Stimulated activated CD4-positive, alpha-beta T cell treated with anti-CD3 and anti-CD28 coated beads, TNF-alpha, amount 100 ng/mL, for 48 hours (primary cell): ENCODE measurements at places on chromosomes 16 and 17.

GRCh38 chr16:79612207-79612606, 11.7 kb upstream of the MAF start:
- DNase-seq, result no peak

GRCh38 chr17:46193151-46193625, at the start of gene KANSL1:
TSS of gene KANSL1 (minus strand) at chr17:46193429. CDS start at chr17:46172143, 21,286 bp downstream.
- DNase-seq, result peak; percentile 74

DNA sequence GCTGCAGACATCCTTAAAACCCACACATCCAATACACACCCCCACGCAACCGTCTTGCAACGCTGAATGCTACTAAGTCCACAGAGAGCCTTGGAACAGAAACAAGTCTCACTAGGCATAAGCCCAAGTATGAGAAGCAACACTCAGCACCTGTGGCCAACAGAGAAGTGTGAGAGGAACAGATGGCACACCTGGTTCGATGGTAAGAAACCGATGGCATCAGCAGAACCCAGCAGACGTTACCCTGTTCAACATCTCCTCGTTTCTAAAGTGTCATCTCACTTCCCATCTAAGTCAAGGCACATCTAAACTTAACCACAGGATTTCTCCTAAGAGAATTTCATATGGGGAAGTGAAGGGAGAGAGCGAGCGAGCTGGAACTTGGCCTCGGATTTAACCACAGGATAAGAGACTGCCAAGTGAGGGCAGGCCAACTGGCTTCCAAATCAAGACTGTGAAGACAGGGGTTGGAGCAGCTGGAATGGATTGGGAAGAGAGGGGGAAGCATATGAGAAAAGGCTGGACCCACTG, 41.0 kb downstream of the NXPH3 start:
- no peak for DNase-seq

DNA sequence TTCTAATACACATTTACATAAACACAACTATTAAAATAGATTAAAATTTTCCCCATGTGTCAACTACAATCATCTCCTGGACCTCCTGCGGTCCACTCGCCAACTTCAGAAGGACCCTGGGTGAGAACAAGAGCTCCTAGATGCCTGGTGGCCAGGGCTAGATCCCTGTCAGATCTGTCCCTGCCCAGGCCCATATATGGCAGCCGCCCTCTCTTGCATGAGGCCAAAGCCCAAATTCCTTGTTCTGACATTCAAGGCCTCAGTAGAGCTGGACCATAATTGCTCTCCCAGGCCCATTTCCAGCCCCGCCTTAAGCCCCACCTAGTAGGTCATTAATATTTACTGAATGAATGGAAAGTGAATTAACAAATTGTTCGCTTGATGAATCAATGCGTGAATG, 237.7 kb downstream of the KATNIP start:
- DNase-seq, result no peak

- no peak for DNase-seq
These were observed 22.8 kb downstream of the SLFN5 start for GRCh38 chr17:35265566-35266141.

DNA sequence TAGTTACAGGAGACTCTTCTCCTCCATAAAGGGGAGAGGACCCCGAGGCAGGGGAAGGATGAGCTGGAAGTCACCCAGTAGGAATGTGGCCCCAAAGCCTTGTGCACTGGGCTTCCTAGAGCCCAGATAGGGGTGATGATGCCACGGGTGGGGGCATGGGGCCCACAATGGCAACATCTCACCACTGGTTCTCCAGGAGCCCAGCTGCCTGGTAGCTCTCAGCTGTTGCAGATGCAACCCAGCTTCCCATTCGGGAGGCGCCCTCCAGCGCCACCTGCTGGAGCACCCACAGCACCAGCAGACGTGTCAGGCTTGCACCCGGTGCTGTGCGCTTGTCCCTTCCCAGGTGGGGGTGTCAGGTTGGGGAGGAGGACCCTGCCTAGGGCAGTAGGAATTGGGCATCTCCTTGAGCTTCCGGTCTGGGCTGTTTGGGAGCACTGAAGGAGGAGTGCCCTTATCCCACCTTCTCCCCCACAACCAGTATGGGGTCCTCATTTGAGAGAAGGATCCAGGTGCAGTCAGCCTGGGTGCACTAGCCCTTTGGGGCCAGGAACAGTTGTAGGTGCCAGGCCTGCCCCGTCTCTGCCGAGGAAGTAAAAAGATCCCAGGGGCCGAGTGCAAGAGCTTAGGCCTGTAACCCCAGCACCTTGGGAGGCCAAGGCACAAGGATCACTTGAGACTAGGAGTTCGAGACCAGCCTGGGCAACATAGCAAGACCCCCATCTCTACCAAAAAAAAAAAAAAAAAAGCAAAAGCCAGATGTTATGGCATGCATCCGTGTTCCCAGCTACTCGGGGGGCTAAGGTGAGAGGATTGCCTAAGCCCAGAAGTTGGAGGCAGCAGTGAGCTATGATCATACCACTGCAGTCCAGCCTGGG, 14.4 kb downstream of the CDIPT start:
- DNase-seq, result peak; percentile 83

DNA sequence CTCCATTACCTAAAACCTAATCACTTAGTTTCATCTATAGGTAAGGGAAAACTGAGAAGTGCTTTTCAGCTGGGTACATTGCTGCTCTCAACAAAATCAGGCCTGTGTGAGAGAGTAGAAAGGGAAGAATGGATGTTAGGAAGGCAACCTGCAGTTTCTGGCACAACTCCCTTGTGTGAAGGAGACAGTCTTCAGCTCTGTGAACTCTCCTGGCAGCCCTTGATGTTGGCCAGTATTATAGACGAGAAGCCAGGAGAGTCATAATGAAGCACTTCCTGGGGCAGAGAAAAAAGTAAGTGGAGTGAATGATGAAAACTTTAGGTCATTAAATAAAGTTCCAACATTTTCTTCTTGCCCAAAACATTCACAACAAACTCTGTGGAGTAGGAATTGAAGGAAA, 260.1 kb downstream of the IRX3 start:
- DNase-seq, result no peak
